Thyroid gland (tissue), 4 donors: ENCODE measurements at places on chromosomes 5 and 9.

DNA sequence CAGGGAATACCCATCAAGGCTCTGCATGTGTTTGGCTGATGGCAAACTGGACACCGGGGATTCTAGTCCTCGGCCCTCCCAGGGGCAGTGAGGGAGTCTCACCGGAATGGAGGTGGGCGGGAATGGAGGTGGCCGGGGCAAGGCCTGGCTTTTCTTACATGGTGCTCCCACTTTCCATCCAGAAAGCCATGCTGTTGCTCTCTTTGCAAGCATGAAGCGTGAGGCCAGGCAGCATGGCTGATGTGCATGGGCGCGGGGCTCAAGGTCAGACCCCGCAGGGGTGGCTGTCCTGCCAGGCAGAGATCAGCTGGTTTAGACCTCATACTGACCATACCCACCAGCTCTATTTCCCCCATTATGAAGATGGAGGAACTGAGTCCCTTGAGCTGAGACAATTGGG is 108.0 kb upstream of the PHYKPL start:
- DNase-seq, result no peak

DNA sequence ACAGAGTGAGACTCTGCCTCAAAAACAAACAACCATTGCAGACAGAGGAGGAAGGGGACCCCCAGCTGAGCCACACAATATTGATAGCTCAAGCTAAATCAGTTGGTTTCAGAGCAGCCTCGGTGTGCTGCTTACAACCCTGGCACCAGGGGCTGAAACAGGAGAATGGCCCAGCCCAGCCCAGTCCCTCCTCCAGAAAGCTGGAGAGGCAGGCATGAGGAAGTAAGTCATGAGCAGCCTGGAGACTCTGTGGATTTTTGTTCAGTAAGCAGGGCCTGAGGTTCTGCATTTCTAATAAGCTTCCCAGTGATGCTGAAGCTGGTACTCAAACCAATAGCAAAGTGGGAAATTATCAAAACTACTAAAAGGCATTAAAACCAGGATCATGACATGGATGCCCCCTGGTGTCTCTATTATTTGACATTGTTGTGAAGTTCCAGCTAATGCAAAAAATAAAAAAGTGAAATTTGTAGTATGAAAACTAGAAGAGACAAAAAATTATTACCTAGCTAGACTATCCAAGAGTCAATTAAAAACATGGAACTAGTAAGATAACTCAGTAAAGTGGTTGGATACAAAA is 14.2 kb downstream of the PRRT1B start:
- no peak for DNase-seq

DNA sequence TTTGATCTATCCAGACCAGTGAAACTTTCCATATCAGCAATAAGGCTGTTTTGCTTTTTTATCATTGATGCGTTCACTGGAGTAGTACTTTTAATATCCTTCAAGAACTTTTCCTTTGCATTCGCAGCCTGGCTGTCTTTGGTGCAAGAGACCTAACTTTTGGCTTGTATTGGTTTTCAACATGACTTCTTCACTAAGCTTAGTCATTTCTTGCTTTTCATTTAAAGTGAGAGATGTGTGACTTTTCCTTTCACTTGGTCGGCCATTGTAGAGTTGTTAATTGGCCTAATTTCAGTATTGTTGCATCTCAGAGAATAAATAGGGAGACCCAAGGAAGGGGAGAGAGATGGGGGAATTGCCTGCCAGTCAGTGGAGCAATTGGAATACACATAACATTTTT is 26.4 kb upstream of the CMYA5 start:
- no peak for DNase-seq

DNA sequence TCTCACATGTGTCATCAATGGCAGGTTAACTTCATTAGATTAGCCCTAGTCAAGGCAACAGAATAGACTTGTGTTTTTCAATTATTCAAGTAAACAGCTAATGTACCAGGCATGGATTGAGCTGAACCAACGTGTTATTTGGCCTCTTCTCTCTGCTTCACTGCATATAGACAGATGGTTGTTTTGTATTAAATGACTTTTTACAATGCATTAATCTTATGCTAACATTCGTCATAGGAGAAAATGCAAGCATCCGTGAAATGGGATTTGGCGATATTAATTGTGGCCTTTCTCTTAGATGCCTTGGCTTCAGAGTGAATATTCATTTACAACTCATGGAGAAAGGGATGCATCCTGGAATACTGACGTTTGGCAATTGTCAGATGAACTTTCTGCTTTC is 208.0 kb downstream of the KCTD16 start:
- no peak for DNase-seq

DNA sequence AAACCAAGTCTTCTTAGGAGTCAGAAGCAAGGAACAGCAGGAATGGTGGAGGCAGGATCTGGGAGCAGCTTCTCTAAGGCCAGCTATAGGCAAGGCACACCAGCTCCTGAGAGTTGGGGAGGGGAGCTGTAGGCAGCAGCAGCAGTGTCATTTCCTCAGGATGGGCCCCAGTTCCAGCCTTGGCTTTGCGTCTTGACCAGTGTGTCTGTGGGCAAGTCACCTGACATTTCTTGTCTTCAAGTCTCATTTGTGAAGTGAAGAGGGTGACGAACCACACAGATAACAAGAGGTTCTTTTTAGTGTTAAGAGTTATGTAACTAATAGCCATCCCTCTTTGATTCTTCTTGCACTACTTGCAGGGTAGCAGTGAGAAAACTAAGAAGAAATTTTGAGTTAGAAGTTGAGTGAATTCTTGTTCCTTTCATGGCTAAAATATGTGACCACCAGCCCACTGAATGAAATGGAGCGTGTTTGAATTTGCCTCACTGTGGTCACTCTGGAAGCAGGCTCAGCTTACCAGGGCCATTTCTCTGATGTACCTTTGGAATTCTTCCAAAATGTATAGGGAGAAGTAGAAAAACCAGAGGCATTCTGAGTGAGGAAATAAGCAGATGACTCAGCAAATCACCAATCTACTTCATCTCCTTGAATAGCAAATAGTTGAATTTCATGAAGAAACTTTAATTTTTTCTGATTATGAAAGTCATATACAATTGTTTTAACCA is 42.4 kb downstream of the RHOBTB3 start:
- no peak for DNase-seq

DNA sequence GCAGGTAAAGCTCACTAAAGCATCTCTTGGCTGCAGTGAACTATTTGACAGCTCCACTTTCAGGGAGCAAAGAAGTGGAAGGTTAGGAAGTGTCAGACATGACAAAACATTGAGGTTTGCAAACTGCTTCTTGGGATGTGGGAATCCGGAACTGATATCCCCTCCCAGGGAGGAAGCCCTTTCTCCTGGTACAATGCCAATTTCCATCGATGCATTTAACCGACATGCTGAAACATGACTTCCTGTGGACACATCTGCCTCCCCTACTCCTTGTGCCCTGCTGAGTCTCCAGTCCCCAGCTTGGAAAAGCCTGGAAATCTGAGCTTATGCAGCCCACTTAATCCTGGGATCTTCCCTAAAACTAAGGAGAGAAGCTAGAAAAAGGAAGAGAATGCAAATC is 323.1 kb upstream of the DAP start:
- no peak for DNase-seq

DNA sequence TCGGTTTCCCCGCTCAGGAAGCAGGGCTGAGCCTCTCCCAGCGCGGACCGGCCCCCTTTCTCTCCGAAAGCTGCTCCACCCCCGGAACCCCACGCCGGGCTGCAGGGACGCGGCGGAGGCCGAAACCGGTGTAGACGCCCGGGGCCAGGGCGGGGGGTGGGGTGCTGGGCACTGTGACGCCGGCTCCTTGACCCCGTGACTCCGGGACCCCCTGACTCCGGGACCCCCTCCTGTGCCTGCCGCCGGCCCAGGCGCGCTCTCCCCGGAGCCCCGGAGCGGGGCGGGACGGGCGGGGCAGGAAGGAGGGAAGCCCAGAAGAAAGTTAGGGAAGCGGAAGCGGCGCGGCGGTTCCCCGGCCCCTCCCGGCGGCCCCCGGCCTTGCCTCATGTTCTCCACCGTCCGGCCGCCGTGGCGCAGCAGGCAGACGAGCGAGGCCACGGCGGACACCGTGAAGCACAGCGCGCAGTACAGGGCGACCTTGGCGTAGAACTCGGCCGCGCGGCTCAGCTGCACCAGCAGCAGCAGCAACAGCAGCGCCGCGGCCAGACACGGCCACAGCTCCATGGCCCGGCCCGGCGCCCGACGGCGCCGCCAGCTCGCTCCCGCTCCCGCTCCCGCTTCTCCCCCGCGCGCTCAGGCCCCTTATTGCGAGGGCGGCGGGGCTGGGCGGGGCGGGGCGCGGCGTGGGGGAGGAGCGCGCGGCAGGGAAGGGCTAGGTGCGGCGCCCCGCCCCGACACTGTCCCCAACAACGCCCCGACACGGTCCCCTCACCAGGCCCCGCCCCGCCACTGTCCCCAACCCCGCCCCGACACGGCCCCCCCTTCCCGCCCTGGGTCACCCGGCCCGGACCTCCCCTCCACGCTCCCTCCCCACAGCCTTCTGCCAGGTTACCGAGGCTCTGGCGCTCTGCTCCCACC is at the start of gene AGPAT2:
Gene AGPAT2, minus strand, starts transcription at position 664 of the 918 bp plus-strand sequence. Its CDS starts 100 bp downstream, at position 564.
- DNase-seq, result peak; percentile 83

GRCh38 chr5:154214371-154215106 is 24.0 kb downstream of the GALNT10 start:
- DNase-seq, result no peak

GRCh38 chr9:120659676-120660075 is 54.6 kb downstream of the MEGF9 start:
- DNase-seq, result no peak

DNA sequence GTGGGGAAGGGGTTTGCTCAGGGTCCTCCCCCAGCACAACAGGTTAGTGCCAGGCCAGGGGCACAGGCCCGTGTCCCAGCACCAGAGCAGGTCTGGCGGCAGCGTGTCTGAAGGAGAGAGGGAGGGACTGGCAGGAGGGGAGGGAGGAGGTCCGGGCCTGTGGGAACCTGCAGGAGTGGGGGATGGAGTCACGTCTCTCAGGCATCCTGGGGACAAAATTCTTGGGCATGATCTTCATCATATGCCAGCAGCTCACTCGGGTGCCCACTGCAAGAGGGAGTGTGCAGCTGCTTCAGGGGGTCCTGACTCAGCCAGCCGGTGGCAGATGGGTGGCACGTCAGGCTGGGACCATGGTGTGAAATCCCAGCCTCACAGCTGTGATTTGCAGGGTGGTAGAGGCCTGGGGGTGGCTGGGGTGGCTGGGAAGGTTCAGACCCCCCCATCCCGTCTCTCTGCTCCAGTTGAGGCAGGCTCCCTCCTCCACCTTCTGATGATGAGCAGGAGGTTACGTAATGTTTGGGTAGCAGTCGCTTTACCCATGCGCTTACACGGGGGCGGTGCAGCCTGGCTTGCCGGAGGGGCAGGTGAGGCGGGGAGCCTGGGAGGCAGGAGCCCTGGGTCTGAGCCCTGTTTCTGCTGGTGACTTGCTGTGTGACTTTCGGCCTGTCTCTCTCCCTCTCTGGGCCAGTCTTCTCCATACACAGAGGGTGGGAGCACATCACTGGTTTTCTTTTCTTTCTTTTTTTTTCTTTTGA is 40.5 kb downstream of the NCS1 start:
- DNase-seq, result peak; percentile 87

GRCh38 chr5:62077823-62078550 is 228.0 kb upstream of the KIF2A start:
- no peak for DNase-seq

- DNase-seq, result no peak
Observed at GRCh38 chr9:316382-316965, 101.8 kb downstream of the DOCK8 start.
